NCI-H1436 (cell line): ENCODE measurements at places on chromosomes 16 and 17.

DNA sequence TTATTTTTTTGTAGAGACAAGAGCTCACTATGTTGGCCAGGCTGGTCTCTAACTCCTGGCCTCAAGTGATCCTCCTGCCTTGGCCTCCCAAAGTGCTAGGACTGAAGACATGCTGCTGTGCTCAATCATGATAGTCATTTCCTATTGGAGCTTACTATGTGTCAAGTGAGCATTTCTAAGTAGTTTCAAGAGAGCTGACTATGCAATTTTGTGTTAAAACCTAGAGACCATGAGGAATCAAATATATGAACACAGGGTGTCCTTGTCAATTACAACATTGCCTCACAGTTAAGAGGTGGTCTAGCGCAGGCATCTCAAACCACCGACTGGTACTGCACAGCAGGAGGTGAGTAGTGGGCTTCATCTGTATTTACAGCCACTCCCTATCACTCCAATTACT is 37.8 kb downstream of the MYH11 start:
- DNase-seq = no peak

DNA sequence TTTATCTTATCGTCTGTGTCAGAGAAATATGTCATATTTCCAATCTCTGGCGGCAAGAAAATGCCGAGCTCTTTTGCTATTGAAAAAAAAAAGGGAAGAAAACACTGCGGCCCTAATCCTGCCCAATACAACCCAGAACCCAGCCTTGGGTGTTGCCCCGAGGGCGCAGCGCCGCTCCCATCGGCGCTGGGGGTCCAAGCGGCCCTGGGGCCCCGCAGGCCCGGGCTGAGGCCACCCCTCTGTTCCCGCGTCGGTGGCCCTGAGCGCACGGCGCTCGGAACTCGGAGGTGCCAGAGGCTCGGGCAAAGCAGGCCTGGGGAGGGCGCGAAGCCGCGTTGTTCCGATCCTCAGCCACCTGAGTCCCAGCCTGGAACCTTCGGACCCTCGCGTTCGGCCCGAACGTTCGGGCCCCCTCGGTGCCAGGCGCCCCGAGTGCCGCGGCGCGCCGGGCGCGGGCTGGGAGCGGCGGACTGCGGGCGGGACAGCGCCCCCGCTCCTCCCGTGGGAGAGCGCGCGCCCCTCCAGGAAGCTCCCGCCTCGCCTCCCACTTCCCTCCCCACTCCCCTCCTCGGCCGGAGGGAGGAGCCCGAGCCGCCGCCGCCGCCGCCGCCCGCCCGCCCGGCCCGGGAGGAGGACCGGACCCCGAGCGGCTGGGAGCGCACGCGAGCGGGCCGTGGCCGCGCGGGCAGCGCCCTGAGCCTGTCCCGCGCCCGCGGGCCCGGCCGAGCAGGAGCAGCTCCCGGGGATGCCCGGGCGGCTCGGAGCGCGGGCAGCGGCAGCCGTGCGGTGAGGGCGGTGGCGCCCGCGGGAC is at the start of gene CPNE2:
Gene CPNE2 (plus strand): TSS at position 609 of the 811 bp plus-strand sequence. CDS start 18,160 bp downstream, outside the sequence.
- peak; percentile 77 for DNase-seq

DNA sequence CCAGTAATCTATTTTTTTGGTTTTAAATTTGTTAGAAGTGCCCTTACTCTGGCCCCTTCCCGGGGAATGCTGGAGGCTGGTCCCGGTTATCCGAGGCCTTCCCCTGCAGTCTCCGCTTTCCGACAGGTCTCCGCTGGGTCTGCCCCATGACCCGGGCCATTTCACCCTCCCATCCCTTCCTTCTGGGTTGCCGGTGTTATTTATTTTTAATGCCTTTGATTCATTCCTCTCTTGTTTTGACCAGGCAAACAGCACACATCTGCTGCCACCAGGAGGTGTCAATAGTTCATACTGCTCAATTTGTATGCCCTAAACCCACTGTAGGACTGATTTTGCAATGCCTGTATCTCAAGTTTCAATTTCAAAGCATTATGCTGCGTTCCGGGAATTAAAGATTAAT is 113.2 kb upstream of the IRX5 start:
- no peak for DNase-seq

- no peak for DNase-seq
These were observed 19.9 kb downstream of the CMTM4 start for GRCh38 chr16:66676599-66676998.

- DNase-seq = no peak
These were observed 410.8 kb downstream of the CDH11 start for GRCh38 chr16:64711026-64711425.

- DNase-seq = peak; percentile 52
These were observed 591.1 kb upstream of the C16orf82 start for GRCh38 chr16:26475596-26475995.

GRCh38 chr16:10519929-10520868 is 60.2 kb downstream of the EMP2 start:
- DNase-seq = no peak

GRCh38 chr17:43536236-43536992 is 9.7 kb downstream of the ETV4 start:
- peak; percentile 21 for DNase-seq

DNA sequence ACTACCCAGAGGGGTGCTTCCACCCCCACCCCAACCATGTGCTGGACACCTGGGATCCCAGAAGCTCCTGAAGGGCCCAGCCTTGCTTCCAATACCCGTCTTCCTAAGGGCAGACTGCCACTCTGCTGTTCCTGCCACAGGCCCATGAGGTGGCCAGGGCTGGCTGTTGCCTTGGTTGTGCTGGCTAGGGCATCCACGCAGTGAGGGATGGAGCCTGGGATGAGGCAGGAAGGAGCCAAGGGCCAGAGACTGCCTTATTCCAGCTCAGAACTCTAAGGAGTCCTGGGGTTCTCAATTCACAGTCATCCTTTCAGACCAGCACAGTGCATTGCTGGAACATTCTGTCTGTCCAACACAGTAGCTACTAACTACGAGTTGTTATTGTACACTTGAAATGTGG is 37.8 kb downstream of the BCO1 start:
- no peak for DNase-seq

GRCh38 chr17:79048826-79049755 is 25.1 kb downstream of the C1QTNF1 start:
- no peak for DNase-seq

GRCh38 chr17:9170853-9171252 is 149.5 kb downstream of the NTN1 start:
- no peak for DNase-seq

DNA sequence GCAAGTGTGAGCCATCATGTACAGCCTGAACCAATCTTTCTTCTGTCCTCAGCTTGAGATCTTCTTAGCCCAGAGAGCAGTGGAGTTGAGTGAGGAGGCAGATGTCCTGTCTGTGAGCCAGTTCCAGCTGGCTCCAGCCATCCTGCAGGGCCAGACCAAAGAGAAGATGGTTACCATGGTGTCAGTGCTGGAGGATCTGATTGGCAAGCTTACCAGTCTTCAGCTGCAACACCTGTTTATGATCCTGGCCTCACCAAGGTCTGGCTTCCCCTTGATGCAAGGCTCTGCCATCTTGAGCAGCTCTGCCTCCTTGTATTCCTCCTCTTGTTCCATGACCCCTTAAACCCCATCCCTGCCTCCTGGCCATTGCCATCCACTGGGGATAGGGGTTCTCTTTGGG is 9.6 kb downstream of the CDK5RAP3 start:
- no peak for DNase-seq

- no peak for DNase-seq
These were observed 25.0 kb downstream of the RMI2 start for GRCh38 chr16:11370084-11370931.

- no peak for DNase-seq
These were observed 164.7 kb upstream of the CACNG5 start for GRCh38 chr17:66670206-66670605.

GRCh38 chr16:17691106-17691898 is 220.5 kb upstream of the XYLT1 start:
- no peak for DNase-seq

- DNase-seq = no peak
These were observed 1.1 kb upstream of the DLX3 start for GRCh38 chr17:49996121-49996494.

DNA sequence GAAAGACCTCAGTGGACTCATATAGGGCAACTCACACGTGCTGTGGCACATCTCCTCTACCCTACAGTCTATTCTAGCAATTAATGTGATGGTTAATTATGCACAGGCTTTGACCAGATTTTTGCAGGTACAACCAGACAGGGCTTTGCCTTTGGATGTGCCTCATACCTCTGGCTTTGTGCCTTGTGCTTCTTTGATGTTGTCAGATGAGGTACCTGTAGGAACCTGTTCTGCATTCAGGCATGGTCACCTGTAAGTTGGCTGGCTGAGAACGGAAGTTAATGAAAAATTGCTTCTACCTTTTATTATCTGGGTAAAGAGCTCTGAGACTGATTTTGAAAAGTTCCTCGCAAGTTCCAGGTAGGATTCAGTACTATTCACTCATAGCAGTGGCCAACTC is 462.9 kb upstream of the ZFHX3 start:
- DNase-seq = no peak

DNA sequence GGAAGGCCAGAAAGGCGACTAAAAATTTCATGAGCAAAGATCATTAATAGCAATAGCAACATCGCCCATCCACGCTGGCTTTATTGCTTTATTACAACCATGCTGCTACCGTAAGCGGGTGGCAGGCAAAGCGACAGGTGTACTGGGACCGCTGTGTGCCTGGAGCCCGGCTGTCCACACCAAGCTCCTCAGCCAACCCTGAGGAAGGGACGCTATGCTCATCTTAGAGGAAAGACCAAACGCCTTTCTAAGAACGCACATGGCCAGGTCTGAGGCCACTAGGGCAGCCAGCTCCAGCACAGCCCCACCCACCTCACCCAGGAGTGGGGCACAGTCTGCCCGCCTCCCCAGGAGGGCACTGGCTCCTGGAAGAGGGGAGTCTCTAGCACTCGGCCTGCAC is 28.0 kb downstream of the PEMT start:
- DNase-seq = no peak

DNA sequence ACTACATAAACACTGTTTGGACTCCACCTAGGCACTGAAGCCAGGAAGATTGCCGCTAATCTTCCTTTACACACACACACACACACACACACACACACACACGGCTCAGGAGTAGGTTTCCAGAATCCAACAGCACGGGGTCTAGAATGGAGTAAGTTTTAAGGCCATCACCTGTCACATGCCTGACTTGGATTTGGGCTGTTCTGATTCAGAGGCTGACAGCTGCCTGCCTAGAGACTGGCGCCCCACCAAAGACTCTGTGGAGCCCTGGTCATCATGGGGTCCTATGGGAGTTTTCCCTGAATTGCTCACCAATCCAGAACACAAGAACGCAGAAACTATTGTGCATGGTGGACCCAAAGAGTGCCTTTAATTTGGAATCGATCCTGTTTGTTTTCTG is 10.9 kb downstream of the CDRT4 start:
- DNase-seq = no peak

DNA sequence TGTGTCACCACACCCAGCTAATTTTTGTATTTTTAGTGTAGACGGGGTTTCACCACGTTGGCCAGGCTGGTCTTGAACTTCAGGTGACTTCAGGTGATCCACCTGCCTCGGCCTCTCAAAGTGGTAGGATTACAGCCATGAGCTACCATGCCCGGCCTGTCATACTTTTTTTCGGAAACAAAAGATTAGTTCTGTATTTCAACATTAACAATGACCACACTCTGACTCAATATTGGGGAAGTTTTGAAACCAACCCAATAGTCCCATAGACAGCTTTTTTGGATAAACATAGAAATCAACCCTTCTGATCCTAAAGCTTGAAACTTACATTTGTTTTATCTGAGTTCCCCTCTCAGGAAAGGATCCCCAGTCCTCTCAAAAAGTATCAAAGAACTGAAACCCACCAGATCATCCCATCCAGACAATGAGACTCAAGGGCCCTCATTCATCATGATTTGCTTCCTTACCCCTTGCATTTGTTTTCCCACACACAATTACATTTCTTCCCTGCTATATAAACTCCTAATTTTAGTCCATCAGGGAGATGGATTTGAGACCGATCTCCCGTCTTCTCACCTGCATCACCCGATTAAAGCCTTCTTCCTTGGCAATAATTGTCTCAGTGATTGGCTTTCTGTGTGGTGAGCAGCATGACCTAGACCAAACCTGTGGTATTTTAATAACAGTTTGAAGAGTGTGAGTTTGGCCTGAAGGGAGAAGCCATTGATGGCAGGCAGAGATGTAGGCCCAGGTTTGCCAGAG is 7.2 kb upstream of the AGRP start:
- DNase-seq = no peak

GRCh38 chr16:4729876-4730275 is 4.2 kb downstream of the ANKS3 start:
- no peak for DNase-seq

- DNase-seq = no peak
These were observed at the start of gene HAP1 for GRCh38 chr17:41734139-41734948. TSS of gene HAP1 (minus strand) at chr17:41734643. CDS start at chr17:41734634, 9 bp downstream.

- DNase-seq = no peak
These were observed 10.0 kb upstream of the SLC47A1 start for GRCh38 chr17:19523690-19524089.

DNA sequence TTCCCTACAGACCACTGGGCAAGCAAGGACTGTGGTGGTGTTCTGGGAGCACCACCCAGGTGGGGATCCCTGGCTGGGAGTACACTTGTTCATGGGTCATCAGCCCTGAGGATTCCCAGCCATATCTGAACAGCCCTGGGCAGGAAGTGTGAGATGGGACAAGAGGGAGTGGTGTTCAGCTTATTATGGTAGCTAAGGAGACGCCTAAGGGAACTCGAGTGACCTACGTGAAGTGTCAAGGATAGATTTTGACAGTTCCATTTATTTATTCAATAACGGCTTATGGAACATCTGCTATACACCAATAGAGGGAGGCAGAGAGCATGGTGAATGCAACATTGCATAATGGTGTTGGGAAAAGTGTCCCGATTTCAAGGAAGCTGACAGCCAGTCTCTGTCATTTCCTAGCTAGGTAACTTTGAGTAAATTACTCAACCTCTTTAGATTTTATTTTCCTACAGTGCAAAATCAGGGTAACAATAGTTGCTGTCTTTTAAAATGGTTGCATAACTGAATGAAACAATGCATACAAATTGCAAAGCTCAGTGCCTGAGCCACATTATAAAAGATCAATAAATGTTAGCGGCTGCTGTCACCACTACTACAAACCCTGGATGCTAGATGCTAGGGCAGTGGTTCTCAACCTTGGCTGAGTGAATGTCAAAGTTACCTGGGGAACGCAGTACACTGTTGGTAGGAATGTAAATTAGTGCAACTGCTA is 534.1 kb downstream of the GRIN2A start:
- no peak for DNase-seq

DNA sequence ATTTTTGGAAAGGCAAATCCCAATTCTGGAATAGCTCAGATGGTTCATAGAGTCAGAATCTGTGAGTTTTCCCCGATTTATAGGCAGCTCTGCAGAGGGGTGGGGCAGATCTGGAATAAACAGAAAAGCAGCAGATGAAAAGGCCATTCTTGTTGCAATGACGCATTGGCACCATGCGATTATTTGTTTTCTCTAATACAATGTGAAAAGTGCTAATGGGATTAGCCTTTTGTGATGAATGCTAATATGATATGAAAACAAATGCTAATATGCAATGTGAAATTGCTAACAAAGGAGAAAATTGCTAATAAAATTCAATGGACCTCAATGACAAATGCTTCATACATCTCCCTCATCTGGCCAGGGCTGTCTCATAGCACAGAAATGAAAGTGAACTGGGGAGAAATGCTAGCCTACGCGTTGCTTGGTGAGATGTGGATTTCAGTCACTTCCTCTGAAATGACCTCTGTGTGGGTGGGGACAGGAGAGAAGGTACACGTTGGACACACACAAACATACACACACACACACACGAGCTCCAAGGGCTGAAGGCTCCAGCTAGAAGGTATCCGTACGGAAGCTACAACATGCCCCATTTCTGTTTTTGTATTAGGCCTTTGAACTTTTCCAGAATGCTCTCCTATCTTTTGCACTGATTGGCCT is 394.5 kb downstream of the XYLT1 start:
- no peak for DNase-seq
